Mesendoderm (in vitro differentiated cells): ENCODE measurements at places on chromosomes 2 and 18.

DNA sequence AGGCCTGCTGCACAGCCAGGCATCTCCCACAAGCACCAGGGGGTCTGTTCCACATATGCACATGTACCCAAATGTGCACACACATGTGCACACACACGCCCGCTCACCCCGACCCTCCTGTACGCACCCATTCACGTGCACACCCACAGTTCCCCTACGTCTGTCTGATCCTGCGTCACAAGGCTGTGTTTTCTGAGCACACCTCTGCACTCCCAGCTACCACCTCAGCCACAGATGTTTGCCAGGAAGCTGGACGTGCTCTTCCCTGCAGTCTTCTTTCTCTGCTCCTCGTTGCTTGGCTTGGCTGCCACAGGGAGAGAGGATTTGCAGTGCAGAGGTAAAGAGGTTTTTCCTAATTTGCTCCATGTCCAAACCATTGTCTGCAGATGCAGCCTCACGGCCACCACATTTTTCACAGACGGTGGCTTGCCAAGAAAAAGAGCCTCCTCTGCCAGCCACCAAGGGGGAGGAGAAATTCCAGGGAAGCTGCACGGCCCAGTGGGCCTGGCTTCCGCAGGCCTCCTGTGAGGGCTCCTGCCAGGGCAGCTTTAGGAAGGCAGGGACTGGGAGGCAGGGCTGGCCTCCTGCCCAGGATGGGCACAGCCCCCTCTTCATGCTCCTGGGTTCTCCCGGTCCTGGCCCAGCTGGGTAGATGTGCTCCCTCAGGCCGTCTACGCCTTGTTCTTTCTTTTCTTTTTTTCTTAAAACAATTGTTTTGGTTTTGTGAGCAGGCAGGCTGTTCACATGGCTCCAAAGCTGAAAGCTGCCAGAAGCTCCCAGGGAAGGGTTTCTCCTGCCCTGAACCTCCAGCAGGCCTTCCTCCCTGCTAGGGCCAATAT lies 29.3 kb upstream of the HS6ST1 start:
- no peaks in the 10 kb centered on the region for H3K4me1 ChIP-seq
- no peaks in the 10 kb centered on the region for H3K27me3 ChIP-seq
- DNase-seq: no peak
- no peaks in the 10 kb centered on the region for H3K36me3 ChIP-seq

DNA sequence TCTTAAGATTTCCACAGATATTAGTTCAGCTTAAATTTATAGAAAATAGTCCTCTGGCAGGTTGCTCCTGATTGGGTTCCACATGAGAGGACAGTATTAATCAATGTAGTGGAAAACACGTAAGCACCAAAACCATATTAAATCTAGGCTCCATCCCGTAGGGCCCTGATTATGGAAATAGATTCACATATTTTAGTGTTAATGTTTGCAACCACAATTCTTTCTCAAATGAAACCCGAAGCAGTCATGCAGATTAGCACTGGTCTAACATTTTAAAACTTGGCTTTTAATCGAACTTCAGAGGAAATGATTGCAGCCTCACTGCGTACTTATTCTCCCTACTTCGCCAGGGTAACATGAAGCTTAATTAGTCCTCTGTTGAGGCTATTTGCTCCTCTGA lies 60.9 kb downstream of the METTL4 start:
- no peak overlapping the region for H3K27ac ChIP-seq
- no peak for DNase-seq
- no peaks in the 10 kb centered on the region for H3K4me1 ChIP-seq
- H3K27me3 ChIP-seq: no peaks in the 10 kb centered on the region
- H3K4me3 ChIP-seq: no peak overlapping the region
- H3K36me3 ChIP-seq: no peaks in the 10 kb centered on the region

DNA sequence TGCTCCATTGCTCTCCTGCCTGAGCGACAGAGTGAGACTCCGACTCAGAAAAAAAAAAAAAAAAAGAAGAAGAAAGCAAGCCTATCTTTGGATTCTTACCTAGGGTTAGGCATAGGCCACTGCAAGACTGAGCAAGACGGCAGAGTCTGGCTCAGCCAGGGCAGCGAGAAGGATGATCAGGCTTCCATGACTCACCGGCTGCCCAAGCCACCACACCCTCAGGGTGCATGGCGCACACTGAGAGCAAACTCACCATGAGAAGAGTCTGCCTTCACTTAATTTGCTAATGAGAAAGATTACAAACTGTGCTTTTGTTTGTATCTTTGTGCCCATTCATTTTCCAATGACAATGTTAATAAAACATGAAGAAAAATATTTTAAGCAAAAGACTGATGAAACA lies 8.2 kb downstream of the FAM110C start:
- H3K4me3 ChIP-seq: no peak overlapping the region
- H3K27ac ChIP-seq: no peak overlapping the region
- peak; percentile 23 for DNase-seq
- no peaks in the 10 kb centered on the region for H3K27me3 ChIP-seq
- no peaks in the 10 kb centered on the region for H3K4me1 ChIP-seq

DNA sequence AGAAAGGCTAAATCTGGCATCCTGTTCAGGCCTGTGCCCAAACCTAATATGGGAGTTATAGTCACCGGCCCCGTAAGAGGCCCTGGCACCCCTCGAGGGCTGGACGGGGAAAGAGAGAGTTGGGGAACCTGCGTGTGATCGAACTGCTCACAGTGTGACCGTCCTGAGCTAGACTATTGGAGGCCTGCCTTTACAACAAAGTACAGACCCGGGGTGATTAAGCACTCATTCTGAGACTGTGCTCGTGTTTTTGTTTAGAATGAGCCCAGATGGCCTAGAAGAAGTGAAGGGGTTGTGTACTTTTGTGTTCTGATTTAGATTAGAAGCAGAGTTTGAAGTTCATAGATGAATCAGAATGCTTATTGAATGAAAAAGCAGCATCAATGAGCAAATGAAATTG lies 115.3 kb downstream of the ACOXL start:
- DNase-seq: no peak
- no peak overlapping the region for H3K27ac ChIP-seq
- H3K4me1 ChIP-seq: peaks cover 11% of the 10 kb centered on the region
- no peaks in the 10 kb centered on the region for H3K36me3 ChIP-seq
- no peaks in the 10 kb centered on the region for H3K27me3 ChIP-seq

DNA sequence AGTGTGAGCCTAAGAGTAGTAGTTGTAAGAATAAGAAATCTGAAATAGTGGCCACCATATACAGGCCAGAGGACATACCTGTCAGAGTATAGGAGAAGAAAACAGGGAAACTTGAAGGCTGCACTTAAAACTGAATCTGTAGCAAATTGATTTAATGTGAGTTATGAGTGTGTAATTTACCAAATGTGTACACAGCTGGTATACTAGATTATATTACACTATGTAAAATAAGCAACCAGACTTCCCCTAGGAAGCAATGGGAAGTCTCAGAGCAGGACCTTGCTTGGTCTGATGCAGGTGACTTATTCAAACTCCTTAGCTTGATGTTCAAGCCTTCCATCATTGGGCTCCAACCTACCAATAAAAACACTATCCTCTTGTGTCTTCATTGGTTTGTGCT lies 17.3 kb upstream of the EPC2 start:
- H3K4me3 ChIP-seq: no peak overlapping the region
- no peaks in the 10 kb centered on the region for H3K36me3 ChIP-seq
- no peak overlapping the region for H3K27ac ChIP-seq
- H3K4me1 ChIP-seq: no peaks in the 10 kb centered on the region
- DNase-seq: no peak
- H3K27me3 ChIP-seq: no peaks in the 10 kb centered on the region

- H3K27me3 ChIP-seq: no peaks in the 10 kb centered on the region
- DNase-seq: peak; percentile 88
- no peak overlapping the region for H3K4me3 ChIP-seq
- no peaks in the 10 kb centered on the region for H3K4me1 ChIP-seq
These were observed 517.0 kb downstream of the NRXN1 start for GRCh38 chr2:50514901-50515300.

DNA sequence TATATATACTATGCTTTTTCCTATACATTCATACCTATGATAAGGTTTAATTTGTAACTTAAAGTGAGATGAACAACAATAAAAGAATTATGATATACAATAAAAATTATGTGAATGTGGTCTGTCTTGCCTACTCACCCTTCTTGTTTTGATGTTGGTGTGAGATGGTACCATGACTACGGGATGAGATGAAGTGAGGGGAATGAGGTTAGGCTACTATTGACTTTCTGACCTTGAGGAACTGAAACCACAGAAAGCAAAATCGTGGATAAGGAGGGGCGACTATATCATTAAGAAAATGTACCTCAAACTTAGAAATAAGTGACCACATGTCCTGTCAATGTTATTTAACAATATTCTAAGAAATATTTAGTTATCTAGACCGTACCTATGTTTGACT lies 103.9 kb upstream of the PPP1CB start:
- H3K36me3 ChIP-seq: no peaks in the 10 kb centered on the region
- H3K27me3 ChIP-seq: no peaks in the 10 kb centered on the region
- H3K4me1 ChIP-seq: no peaks in the 10 kb centered on the region
- no peak overlapping the region for H3K4me3 ChIP-seq

DNA sequence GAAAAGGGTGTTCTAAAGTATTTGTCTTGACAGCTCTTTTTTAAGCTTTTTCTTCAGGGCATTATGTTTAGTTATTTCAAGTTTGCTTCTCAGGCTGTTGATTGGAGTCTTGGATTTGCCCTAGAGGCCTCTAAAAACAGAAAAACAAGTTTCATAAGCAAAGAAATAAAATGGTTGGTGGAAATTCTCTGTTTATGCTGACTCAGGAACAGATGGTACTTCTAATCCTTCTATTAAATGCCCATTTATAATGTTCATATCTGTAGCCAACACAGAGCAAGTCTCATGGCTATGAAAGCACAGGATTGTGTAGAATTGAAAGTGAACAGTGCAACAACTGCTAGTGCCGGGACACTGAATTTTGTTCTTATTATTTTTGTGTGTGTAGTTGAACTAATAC lies 60.4 kb downstream of the KCNJ3 start:
- no peak overlapping the region for H3K27ac ChIP-seq
- no peaks in the 10 kb centered on the region for H3K27me3 ChIP-seq
- no peak for DNase-seq
- H3K4me1 ChIP-seq: no peaks in the 10 kb centered on the region
- H3K36me3 ChIP-seq: no peaks in the 10 kb centered on the region

DNA sequence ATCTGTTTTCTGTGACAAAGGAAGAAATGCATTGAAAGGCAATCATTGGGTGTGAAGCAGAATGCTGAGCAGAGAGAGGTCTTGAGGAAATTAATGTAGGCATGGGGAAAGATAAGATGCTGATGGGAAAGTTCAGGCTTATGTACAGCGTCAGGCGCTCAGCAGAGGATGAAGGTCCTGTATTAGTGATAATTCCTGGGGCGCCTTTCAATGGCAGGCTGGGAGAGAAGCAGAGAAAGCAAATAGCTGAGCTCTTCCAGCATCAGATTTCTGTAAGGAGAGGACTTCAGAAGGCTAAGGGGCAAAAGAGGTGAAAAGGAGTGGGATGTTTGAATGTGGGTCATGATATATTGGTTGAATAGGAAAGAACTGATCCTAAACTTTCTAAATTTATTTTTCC lies 129.8 kb downstream of the HNMT start:
- no peaks in the 10 kb centered on the region for H3K27me3 ChIP-seq
- DNase-seq: peak; percentile 31
- H3K36me3 ChIP-seq: no peaks in the 10 kb centered on the region
- peaks cover 4% of the 10 kb centered on the region for H3K4me1 ChIP-seq
- no peak overlapping the region for H3K27ac ChIP-seq
- no peak overlapping the region for H3K4me3 ChIP-seq

GRCh38 chr2:134362152-134362668 lies 108.3 kb downstream of the MGAT5 start:
- DNase-seq: no peak
- no peak overlapping the region for H3K27ac ChIP-seq
- H3K36me3 ChIP-seq: no peaks in the 10 kb centered on the region
- no peaks in the 10 kb centered on the region for H3K4me1 ChIP-seq
- H3K27me3 ChIP-seq: no peaks in the 10 kb centered on the region

GRCh38 chr2:169653636-169654035 lies 40.6 kb downstream of the CFAP210 start:
- H3K4me1 ChIP-seq: no peaks in the 10 kb centered on the region
- H3K36me3 ChIP-seq: no peaks in the 10 kb centered on the region
- H3K4me3 ChIP-seq: no peak overlapping the region
- no peaks in the 10 kb centered on the region for H3K27me3 ChIP-seq
- DNase-seq: peak; percentile 23

DNA sequence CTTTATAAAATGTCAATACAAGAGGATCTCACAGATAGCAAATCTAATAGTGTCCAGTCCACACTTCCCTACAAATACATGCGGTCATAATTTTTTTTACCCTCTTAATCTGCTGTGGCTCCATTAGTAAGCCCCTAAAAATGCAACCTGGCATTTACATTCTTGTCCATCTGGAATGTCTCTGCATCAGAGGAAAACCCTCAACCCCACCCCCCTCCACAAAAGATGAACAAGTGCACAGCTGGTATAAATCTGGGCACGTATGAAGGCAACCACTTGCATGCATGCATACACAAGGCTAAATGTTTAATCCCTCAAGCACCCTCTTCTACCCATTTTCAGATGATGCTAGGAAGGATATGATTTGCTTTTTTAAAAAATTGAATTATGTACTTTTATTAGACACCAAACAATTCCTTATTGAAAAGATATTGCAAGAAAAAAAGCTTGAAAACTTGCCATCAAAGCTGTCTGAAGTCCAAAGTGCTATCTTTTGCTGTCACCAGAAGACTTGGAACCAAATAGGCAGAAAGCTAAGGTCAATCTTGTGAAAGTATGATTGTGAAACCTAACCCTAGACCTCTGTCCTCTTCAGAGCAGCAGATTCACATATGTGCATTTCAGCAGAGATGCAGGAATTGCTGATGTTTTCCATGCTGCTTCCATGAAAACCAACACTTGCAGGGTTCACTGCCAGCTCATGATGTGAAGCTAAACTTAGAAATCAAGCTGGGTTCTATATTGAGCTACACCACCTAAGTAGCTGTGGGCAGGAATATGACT lies 39.0 kb downstream of the IRS1 start:
- H3K4me1 ChIP-seq: peaks cover 6% of the 10 kb centered on the region
- no peak overlapping the region for H3K27ac ChIP-seq
- DNase-seq: no peak
- no peaks in the 10 kb centered on the region for H3K27me3 ChIP-seq
- no peak overlapping the region for H3K4me3 ChIP-seq
- no peaks in the 10 kb centered on the region for H3K36me3 ChIP-seq

DNA sequence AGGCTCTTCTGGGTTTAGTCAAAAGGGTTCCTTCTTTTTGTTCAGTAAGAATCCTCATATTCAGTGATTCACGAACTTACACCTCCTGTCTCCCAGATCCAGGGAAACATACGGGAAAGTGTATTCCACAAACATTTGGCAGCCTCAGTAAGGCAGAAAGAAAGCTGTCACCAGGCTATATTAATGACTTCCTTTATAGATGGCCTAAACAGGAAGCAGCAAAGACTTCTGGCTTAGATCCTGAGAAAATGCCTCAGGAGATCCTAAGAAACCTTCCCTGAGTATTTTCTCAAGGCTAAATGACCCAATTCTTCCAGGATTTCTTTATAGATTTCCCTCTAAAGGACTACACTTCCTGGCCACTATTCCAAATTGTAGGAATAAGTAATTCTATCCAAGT lies 1995.5 kb upstream of the CELF4 start:
- no peak overlapping the region for H3K4me3 ChIP-seq
- no peaks in the 10 kb centered on the region for H3K27me3 ChIP-seq
- no peak for DNase-seq
- H3K27ac ChIP-seq: no peak overlapping the region
- no peaks in the 10 kb centered on the region for H3K4me1 ChIP-seq
